Fibroblast of skin of back (primary cell): ENCODE measurements at places on chromosomes 11 and 22.
A peak's percentile ranks its signal among the peaks of the same experiment; 100 is the strongest.

DNA sequence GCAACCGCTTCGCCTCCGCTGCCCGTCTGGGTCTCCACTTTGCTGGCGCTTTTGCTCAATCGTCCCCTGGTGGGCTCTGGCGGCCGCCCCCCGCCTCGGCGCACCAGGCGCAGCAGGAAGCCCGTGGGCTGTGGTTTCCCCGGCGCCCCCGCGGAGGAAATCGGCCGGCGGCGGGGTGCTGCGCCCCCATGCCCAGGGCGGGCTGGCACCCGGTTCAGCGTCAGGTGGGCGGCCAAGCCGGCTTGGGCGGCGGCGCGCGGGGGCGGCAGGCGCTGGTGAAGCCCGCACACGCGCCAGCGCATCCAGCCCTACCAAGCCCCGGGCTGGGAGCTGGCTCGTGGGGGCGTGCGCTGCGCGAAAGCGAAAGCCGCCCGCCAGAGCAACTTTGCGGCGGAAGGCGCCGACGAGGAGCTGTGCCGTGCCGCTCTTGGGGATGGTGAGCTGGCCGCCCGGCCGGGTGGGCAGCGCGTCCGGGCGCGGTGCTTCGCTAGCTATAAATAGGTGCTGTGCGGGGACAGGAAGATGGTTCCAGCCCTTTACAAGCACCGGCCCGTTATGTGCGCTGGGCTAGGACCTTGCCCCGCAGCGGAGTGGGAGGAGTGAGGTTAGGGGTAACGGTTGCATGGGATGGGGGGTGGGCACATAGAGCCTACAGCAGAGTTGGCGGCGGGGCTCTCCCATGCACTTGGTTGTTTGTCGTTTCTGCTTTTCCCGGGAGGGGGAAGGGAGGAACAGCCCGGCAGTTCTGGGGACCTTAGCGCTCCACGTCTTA lies 25.0 kb upstream of the SUSD2 start:
- DNase-seq, result peak; percentile 57

DNA sequence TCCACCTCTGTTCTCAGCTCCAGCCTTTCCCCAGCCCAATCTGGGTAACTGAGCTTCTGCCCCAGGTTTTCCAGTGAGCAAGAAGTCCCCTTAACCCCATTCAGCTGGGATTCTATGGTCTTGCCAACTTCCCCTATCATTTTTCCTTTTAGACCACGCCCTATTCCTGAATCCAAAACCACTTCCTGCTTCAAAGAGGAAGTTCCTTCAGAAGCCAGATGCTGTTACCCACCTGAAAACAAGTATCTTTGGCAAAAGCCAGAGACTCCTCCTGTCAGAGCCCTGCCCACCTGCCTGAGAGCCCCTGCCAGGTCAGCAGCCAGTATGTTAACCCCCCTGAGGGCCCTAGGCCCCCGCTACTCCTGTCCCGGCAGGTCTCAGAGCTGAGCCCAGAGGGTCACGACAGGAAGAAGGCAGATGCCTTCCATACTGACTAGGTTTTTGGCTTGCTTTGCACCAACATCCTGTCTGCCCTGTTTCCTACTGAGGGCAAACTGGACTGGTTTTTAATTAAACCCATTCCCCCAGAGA lies 20.3 kb upstream of the MICAL2 start:
- DNase-seq, result peak; percentile 91

GRCh38 chr22:29219881-29220670 lies 14.4 kb downstream of the EMID1 start:
- DNase-seq, result no peak

GRCh38 chr11:125412177-125412496 lies 83.9 kb downstream of the FEZ1 start:
- DNase-seq, result no peak

DNA sequence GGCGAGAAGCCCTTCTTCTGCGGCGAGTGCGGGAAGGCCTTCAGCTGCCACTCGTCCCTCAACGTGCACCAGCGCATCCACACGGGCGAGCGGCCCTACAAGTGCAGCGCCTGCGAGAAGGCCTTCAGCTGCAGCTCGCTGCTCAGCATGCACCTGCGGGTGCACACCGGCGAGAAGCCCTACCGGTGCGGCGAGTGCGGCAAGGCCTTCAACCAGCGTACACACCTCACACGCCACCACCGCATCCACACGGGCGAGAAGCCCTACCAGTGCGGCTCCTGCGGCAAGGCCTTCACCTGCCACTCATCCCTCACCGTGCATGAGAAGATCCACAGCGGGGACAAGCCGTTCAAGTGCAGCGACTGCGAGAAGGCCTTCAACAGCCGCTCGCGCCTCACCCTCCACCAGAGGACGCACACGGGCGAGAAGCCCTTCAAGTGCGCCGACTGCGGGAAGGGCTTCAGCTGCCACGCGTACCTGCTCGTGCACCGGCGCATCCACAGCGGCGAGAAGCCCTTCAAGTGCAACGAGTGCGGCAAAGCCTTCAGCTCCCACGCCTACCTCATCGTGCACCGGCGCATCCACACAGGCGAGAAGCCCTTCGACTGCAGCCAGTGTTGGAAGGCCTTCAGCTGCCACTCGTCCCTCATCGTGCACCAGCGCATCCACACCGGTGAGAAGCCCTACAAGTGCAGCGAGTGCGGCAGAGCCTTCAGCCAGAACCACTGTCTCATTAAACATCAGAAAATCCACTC lies 12.2 kb downstream of the ZNF74 start:
- no peak for DNase-seq

GRCh38 chr11:123386796-123387510 lies 43.1 kb upstream of the GRAMD1B start:
- peak; percentile 63 for DNase-seq

GRCh38 chr11:65642014-65642671 lies 4.2 kb downstream of the SIPA1 start:
- no peak for DNase-seq

GRCh38 chr22:24413271-24413670 lies 14.1 kb upstream of the ADORA2A start:
- no peak for DNase-seq

GRCh38 chr11:86050196-86050709 lies 18.6 kb downstream of the PICALM start:
- no peak for DNase-seq

- DNase-seq, result peak; percentile 98
Measured at GRCh38 chr22:26887456-26887855, 230.1 kb downstream of the MIAT start.

DNA sequence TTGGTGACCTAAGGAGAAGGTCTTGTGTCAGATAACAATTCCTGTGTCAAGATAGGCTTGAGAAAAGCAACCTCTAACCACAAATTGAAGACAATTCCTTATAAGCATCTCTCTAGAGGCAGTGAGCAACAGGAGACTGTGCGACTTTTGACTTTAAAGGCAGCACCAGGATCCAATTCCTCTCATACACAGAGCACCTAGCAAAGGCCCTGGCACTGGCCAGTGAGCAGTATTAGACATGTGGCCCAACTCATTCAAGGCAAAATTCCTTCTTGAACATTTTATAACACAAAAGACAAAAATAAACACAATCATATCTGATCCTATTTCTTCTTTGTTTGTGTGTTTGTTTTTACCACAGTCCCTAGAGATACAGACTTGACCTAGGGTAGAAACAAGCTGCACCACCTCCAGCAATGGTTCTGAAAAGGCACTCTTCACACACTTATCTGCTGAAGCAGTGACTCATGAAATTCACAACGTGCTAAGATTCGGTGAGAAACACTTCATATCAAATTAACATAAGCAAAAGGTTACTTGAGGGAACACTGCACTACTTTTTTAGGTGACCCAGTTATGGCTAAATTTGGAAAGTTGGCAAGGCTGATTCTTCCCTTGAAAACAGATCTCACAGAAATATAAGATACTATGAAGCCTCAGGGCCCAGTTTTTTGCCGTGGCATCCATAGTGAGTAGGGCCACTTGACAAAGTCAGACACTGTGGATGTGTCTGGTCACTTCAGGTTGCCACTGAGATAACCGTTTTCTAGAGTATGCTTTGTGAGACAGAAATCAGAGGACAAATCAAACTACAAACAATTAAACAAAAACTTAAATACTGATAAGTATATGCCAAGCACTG lies 1018.9 kb downstream of the DLG2 start:
- DNase-seq, result no peak

GRCh38 chr11:48248902-48249301 lies 4.0 kb downstream of the OR4X2 start:
- no peak for DNase-seq

GRCh38 chr11:80505771-80506170 lies 1064.9 kb upstream of the TENM4 start:
- DNase-seq, result no peak

- no peak for DNase-seq
Measured at GRCh38 chr22:37053310-37054055, 1.9 kb downstream of the KCTD17 start.

DNA sequence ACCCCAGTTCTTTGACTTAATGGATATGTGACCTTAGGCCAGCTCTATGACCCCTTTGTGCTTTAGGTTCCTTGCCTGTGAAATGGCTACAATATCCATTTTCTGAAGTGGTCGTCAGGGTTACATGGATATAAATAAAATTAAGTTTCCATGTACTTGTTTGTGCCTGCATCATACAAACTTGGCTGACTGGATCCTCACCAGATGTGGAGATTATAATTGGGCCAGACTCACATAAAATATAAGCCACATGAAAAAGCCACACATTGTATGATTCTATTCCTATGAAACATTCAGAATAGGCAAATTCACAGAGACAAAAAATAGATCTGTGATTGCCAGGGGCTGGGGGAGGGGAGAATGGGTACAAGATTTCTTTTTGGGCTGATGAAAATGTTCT lies 100.9 kb upstream of the USP47 start:
- DNase-seq, result no peak

- peak; percentile 41 for DNase-seq
Measured at GRCh38 chr22:19962909-19963806, 21.5 kb upstream of the TXNRD2 start.

DNA sequence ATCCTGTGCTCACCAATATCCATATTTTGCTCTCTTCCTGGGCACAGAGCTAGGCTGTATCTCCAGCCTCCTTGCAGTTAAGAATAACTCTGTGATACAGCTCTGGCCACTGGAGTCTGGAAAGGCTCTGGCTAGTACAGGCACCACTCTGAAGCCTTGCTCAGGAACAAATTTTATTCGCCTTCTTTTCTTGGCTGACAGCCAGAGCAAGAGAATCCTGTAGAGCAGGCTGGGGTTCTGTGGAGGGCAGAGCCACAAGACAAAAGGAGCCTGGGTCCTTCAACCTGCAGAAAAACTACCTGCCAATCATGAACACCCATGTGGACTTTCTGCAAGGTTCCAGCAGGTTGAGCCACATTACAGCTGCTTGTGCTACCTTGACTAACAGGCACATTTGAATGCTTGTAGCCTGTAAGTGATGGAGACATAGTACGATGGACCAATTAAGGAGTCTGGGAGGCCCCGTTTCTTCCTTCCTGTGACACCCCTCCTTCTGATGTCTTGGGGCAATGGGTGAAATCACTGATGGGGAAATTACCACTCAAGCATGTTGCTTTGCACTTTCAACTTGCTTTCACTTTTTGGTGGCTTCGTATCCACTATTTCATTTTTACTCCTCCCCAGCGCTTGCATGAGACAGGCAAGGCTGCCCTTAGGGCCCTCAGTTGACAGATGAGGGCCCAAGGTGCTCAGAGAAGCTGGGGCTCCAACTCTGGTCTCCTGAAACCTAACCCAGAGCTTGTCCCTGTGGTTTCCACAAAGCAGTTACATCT lies 267.2 kb upstream of the SYN3 start:
- no peak for DNase-seq

DNA sequence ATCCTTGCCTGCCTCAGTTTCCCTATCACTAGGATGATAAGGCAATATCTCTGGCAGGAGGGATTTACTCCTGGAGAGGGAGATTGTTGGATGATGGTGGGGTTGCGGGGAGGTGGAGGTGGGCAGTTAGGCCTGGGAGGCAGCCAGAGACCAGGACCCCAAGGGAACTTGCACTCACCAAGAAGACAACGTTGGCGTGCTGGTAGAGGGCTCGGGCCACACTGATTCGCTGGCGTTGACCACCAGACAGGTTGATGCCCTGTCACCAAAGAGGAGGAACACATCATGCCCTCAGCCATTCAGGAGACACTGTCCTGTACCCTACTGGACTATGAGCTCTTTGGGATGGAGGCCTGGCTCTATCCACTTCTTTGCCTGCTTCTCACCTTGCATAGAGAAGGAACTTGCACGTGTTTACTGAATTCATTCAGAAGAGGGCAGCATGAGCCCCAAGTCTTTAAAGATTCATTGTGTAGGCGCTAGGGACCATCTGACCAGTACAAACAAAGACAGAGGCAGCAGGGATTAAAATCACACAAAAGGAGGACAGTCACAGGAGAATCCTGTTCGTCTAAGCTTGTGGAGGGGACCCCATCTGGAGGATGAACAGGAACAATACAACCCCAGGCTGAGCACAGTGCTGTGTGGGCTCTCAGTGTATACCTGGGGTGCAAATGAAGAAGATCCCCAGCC lies 24.2 kb upstream of the KCNJ11 start:
- no peak for DNase-seq

DNA sequence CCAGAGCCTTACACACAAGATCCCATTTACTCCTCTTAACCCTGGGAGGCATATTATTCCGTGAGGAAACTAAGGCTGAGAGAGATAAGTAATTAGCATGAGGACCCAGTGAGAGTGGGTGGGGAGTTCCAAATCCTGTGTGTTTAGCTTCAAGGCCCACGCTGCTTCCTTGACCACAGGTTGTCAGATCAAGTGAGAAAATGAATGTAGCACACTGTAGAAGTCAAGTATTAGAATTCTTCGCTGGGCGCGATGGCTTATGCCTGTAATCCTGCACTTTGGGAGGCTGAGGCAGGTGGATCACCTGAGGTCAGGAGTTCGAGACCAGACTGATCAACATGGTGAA lies 3.8 kb downstream of the CYB561A3 start:
- no peak for DNase-seq

DNA sequence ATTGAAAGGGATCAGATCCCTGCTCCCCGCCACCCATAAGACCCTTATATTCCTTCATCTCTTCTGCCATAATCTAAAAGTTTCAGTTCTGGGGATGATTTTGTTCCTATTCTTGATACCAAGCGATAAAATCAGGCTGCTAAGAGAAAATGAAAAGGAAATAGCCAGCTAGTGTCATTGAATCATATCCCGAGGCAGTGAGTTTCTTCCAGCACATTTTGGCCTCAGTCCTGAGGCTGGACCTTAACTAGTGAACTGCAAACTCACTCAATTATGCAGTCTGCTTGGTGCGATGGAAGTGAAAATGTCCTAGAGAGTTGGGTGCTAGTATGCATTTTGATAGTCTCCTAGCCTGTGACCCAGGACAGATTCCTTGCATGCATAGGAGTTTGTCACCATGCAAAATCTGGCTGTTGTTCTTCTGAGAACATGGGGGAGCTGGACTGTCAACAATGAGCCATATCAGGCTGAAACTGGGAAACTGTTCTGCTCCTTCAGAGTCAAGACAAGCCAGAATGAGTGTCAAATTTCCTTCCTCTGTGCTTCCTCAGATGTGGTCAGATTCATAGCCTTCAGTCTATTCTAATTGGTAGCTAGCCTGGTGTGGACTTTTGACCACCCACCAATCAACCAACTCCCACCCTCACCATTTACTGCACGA lies 102.9 kb downstream of the CCDC81 start:
- peak; percentile 67 for DNase-seq

DNA sequence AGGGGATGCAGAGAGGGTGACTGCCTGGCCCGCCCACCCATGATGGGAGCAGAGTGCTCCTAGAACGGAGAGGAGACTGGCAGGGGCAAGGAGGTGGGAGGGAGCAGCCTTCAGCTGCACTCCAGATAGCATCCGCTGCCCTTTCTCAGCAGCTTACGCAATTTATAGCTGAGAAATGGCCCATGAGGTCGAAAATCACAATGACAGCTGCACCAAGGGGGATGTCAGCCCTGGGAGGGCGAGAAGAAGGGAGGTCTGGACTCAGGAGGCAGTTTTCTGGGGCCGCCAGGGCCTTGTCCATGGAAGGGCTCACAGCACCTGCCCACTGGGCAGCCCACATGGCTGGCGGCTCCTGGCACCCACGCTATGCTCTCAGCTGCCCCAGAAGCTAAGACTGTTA lies 17.6 kb upstream of the MOB2 start:
- no peak for DNase-seq
